Ascending aorta (tissue), 2 donors: ENCODE measurements at places on chromosomes 7 and 10.

DNA sequence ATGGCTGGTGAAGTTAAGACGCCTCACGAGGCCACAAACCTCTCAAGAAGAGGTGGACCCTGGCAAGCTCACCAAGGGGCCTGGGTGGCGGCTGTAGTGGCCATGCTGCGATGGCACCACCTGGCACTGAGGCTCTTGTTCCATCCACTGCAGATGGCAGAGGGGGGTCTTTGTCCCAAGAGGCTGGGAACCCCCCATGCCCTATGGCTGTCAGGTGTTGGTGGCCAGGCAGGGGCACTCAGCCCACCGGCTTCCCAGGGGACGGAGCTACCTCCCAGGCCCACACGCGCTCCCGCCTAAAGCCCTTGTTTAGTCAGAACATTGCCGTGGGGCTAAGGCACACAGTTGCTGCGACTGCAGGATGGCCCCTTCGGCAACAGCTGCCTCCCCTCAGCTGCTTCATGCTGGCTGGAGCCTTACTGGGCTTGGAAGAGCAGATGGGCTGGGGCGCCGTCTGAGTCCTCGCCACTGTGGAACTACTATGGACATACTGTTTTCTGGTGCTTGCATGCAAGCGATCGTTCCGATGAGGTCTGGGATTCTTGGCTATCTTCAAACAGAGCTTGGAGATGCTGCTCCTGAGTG, 46.8 kb downstream of the DPYSL4 start:
- no peaks in the 10 kb centered on the region for H3K36me3 ChIP-seq
- DNase-seq, result no peak
- H3K4me3 ChIP-seq, result no peak overlapping the region
- no peaks in the 10 kb centered on the region for H3K27me3 ChIP-seq

- no peak overlapping the region for H3K4me3 ChIP-seq
- DNase-seq, result no peak
- H3K27me3 ChIP-seq, result no peaks in the 10 kb centered on the region
Observed at GRCh38 chr7:55063061-55063460, 44.2 kb downstream of the EGFR start.

- no peaks in the 10 kb centered on the region for H3K27me3 ChIP-seq
- no peak overlapping the region for H3K27ac ChIP-seq
- no peaks in the 10 kb centered on the region for H3K36me3 ChIP-seq
- H3K4me3 ChIP-seq, result no peak overlapping the region
- DNase-seq, result no peak
- H3K4me1 ChIP-seq, result no peaks in the 10 kb centered on the region
Observed at GRCh38 chr10:19412531-19412930, 363.9 kb downstream of the MALRD1 start.

DNA sequence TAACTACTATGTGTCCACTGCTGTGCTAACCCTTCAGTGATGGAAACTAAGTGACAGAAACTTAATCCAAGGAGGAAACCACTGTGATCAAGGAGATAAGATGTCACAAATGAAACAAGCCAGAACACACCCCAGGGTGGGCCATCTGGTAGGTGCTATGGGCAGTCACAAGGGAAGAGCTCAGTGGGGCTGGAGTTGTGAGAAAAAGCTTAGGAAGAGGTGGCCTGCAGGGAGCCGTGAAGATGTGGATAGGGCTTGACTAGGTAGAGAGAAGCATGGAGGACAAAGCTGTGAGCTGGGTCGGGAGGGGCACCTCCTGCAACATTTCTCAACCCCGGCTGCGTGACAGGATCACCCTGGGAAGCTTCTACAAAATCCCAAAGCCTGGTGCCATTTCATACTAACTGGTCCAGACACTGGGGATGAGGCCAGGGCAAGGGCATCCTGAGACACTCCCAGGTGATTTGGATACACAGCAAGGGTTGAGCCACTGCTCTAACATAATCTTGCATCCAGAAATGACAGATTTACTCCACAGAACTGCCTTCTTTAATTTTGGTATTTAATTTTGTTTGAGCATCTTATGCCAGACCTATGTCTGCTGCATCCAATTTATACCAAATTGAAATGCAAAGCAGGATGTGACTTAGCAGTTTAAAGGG, 69.3 kb downstream of the OSBPL3 start:
- no peaks in the 10 kb centered on the region for H3K27me3 ChIP-seq
- no peak overlapping the region for H3K4me3 ChIP-seq
- H3K36me3 ChIP-seq, result no peaks in the 10 kb centered on the region
- no peak for DNase-seq
- no peaks in the 10 kb centered on the region for H3K4me1 ChIP-seq
- no peak overlapping the region for H3K27ac ChIP-seq

GRCh38 chr10:118570591-118570990, 24.9 kb downstream of the PRLHR start:
- no peak for DNase-seq
- no peaks in the 10 kb centered on the region for H3K27me3 ChIP-seq
- H3K4me3 ChIP-seq, result no peak overlapping the region

GRCh38 chr7:1670894-1671593, 967 bp downstream of the ELFN1 start:
- H3K4me1 ChIP-seq, result peaks cover 11% of the 10 kb centered on the region
- no peak for DNase-seq
- no peak overlapping the region for H3K27ac ChIP-seq
- H3K36me3 ChIP-seq, result no peaks in the 10 kb centered on the region
- H3K27me3 ChIP-seq, result peaks cover 27% of the 10 kb centered on the region
- H3K4me3 ChIP-seq, result no peak overlapping the region

GRCh38 chr7:26393818-26394217, 102.2 kb downstream of the SNX10 start:
- DNase-seq, result no peak
- no peaks in the 10 kb centered on the region for H3K36me3 ChIP-seq
- no peak overlapping the region for H3K4me3 ChIP-seq
- peaks cover 2% of the 10 kb centered on the region for H3K4me1 ChIP-seq

GRCh38 chr7:97002555-97003261, 2.6 kb upstream of the DLX6 start:
- no peak overlapping the region for H3K4me3 ChIP-seq
- H3K4me1 ChIP-seq, result no peaks in the 10 kb centered on the region
- DNase-seq, result no peak
- no peak overlapping the region for H3K27ac ChIP-seq
- peaks cover 29% of the 10 kb centered on the region for H3K27me3 ChIP-seq
